Hair follicular keratinocyte (primary cell): ENCODE measurements at places on chromosomes 2 and 18. TPM values are rescaled to one million over a fixed set of nuclear protein-coding genes. Genes with fewer than 3 reads are reported as not detected.

Gene MBOAT2
- total RNA-seq = 46.7 and 72.4 TPM in 2 replicates

Gene ARHGAP15
- total RNA-seq = not detected in 2 replicates

Gene FAHD2B
- 9.1 and 13.1 TPM in 2 replicates for total RNA-seq

Gene CYP27A1
- total RNA-seq = 0.42 and 2.7 TPM in 2 replicates
